Cardiac fibroblast (primary cell): ENCODE measurements at places on chromosomes 6 and 20.

GRCh38 chr20:5056801-5057599 lies 55.7 kb upstream of the SLC23A2 start:
- DNase-seq = peak; percentile 36

GRCh38 chr6:148720406-148720805 lies 26.4 kb upstream of the UST start:
- peak; percentile 59 for DNase-seq

- DNase-seq = peak; percentile 79
Measured at GRCh38 chr20:25669826-25670422, 26.7 kb downstream of the ZNF337 start.

DNA sequence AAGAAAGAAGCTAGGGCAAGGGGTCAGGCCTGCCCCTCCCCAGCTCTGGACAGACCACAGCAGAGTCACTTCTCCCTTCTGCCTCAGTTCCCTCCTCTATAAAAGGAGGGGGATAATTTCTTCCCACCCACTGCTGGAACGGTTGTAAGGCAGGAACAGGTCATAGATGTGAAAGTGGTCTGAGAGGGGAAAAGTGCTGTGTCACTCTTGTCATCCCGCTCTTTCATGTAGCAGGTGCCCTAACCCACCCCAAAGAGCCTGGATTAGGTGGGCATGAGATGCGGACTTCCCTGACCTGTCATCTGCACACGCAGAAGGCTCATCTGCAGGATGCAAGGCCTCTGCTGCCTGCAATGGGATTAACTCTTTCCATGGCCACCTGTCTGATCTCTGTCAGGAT lies 218.2 kb upstream of the LRFN2 start:
- no peak for DNase-seq

- DNase-seq = no peak
Measured at GRCh38 chr6:148857798-148858390, 111.1 kb downstream of the UST start.

GRCh38 chr20:62507323-62507722 lies 31.5 kb upstream of the GATA5 start:
- no peak for DNase-seq

DNA sequence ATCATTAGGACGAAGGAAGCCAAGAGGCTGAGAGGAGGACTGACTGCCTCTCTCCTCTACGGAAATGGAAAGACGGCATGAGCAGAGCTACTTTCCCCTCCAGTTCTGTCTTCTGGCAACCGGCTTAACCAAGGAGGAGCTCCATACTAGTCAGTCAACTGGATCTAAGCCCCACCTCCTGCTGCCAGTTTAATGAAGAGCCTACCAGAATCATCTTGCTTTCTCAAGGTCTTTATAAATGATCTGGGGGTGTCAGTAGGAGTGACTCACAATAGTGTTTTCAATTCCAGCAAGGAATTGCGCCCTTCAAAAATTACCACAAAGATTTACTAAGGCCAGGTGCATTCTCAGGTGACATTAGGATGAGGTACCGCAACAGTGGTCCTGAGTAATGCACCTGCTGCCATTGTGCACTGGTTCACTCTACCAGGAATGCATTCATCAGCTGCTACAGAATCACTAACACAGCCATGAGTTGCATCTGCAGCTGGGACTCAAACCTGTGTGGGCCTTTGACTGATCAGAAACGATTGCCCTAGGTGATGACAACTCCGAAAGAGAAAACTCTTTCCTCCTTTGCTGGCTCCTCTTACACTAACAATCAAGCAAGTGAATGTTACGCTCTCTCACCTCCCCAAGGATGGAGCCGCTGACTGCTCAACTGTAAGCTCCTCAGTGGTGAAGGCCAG lies 2.8 kb downstream of the UQCC2 start:
- no peak for DNase-seq

GRCh38 chr6:84052204-84052882 lies 18.8 kb downstream of the MRAP2 start:
- peak; percentile 43 for DNase-seq

- peak; percentile 20 for DNase-seq
Measured at GRCh38 chr6:79718509-79719247, 87.5 kb downstream of the SH3BGRL2 start.

- no peak for DNase-seq
Measured at GRCh38 chr6:35647400-35647799, 41.3 kb downstream of the FKBP5 start.

DNA sequence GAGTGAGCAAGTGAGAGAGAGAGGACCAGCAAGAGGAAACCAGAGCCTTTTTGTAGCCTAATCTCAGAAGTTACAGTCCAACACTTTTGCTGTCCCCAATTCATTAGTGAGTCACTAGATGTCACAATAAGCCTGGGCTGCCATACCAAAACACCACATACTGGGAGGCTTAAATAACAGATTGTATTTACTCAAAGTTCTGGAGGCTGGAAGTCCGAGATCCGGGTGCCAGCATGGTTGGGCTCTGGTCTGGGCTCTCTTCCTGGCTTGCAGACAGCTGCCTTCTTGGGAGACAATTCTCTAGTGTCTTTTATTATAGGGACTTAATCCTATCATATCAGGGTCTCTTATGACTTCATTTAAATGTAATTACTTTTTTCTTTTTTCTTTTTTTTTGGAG lies 50.7 kb upstream of the FERMT1 start:
- DNase-seq = no peak

- no peak for DNase-seq
Measured at GRCh38 chr20:46771195-46771588, 61.7 kb downstream of the SLC2A10 start.

- DNase-seq = no peak
Measured at GRCh38 chr6:90000864-90001731, 106.8 kb downstream of the GJA10 start.

DNA sequence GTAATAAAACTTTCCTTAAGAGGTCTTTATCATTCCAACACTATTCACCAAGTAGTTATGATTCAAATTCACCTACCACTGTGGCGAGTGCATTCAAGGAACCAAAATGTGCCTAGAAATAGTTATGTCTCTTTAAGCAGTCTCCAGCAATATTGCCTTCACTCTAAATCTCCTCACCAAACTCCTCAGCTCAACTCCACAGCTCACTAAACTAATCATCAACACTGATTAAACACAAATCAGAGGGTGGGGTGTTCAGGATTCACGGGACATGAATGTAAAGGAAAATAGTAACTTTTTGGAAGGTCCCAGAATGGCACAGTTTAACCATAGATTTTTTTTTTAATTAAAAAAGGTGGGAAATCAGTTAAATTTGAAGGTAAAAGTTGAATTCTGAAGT lies 70.5 kb upstream of the THEMIS start:
- DNase-seq = no peak

GRCh38 chr6:99093456-99094190 lies 145.9 kb upstream of the FBXL4 start:
- no peak for DNase-seq

DNA sequence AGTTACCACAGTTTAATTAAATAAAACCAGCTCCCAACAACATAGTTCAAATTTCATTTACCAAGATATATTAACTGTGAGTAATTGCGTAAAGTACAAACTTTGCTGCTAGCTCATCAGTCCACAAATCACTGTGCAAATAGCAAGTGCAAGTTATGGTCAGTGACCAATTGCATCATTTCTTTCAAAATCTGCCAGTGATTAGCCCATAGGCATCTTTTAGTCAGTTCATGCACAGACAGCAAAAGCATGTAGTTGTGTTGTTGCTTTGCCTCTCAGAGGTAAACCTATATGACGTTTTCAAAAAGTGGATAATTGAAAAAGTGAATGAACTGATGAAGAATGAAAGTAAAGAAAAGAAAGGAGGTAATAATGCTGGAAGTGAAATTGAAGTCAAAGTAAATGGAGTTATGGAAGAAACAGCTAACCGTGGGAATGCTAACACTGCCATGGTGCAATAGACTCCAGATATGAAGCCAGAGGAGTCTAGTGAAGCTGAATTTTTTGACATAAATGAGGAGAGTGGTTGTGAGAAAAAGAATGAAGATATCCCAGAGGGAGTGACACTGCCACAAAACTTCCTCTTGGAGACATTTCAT lies 36.5 kb downstream of the ENPP1 start:
- DNase-seq = peak; percentile 49

DNA sequence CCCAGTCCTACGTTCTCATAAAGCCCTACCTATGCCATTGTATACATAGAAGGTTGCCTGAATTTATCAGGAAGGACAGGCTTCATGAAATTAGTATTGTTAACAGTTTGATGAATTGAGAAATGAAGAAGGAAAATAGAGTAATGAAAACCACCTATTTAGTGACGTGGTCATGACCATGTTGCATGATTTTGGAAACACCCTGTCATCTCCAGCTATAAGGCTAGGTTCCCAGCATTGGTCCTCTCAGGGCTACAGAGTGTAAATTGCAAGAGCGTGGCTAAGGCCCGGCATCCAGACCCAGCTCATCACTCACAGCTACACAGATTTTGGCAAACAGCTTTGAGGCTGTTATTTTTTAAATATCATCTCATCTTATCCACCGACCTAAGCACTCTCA lies 203.6 kb downstream of the MEI4 start:
- DNase-seq = no peak

DNA sequence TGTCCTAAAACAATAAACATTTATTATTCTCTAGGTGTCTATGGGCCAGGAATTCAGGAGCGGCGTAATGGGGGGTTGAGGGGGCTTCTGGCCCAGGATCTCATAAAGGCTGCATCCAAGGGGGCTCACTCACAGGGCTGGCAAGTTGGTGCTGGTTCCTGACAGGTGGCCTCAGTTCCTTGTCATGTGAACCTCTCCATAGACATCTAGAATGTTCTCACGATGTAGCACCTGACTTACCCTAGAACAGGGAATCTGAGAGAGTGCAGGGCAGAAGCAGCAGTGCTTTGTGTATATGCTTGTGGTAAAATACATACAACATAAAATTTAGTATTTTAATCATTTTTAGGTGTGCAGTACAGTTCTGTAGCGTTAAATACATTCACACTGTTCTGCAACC lies 57.1 kb downstream of the PHF20 start:
- no peak for DNase-seq

DNA sequence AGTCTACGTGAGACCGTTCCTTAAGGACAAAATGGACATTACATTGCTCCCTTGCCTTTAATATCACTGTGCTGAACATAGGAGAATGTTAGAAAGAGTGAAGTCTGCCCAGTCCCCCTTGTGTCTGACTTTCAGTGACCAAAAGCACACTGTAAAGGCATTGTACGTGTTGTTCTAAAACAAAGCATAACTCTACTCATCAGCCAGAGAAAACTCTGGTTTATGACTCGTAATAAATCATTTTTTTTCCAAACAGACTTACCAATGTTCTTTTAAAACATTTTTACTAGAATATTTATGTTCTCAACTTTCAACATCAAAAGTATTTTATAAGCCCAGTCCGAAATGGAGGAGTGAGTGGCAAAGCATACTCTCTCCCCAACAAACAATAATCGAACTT lies 262.5 kb downstream of the GJA1 start:
- DNase-seq = no peak

GRCh38 chr6:25991785-25992412 lies 29.3 kb downstream of the TRIM38 start:
- peak; percentile 63 for DNase-seq

GRCh38 chr6:121810158-121811032 lies 374.9 kb downstream of the GJA1 start:
- DNase-seq = no peak

GRCh38 chr6:35152067-35152707 lies 11.0 kb upstream of the TCP11 start:
- DNase-seq = peak; percentile 45

DNA sequence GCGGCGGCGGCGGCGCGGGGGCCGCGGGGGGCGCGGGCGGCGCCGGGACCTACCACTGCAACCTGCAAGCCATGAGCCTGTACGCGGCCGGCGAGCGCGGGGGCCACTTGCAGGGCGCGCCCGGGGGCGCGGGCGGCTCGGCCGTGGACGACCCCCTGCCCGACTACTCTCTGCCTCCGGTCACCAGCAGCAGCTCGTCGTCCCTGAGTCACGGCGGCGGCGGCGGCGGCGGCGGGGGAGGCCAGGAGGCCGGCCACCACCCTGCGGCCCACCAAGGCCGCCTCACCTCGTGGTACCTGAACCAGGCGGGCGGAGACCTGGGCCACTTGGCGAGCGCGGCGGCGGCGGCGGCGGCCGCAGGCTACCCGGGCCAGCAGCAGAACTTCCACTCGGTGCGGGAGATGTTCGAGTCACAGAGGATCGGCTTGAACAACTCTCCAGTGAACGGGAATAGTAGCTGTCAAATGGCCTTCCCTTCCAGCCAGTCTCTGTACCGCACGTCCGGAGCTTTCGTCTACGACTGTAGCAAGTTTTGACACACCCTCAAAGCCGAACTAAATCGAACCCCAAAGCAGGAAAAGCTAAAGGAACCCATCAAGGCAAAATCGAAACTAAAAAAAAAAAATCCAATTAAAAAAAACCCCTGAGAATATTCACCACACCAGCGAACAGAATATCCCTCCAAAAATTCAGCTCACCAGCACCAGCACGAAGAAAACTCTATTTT lies 2.0 kb downstream of the FOXC1 start:
- DNase-seq = no peak

DNA sequence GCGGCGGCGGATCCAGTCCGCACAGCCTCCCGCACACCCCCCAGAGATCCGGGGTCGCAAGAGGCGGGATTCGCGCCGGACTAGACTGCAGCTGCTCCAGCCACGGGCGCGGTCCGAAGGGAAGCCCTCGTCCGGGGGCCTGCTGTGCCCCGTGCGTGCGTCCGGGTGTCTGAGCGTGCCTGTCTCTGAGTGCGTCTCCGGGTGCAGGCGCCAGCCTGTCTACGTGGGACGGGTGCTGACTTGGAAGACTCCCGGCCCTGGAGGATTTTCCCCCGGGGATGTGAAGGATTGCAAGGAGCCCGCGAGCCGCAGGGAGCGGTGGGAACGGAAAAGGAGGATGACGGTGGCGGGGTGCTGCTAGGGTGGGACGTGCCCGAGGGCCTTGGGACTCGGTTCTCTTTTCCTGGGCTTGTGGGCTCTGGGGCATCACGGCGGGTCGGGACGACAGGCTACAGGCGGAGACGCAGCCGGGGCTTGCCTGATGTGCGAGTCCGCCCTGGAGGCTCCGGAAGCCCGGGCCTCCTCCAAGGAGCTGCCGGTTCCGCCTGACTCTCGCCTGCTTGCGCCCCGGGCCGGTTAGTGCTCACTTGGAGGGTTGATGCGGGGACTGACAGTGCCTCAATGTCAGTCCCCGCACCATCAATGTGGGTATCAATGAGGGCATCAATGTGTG lies 5.7 kb downstream of the MAFB start:
- peak; percentile 53 for DNase-seq

DNA sequence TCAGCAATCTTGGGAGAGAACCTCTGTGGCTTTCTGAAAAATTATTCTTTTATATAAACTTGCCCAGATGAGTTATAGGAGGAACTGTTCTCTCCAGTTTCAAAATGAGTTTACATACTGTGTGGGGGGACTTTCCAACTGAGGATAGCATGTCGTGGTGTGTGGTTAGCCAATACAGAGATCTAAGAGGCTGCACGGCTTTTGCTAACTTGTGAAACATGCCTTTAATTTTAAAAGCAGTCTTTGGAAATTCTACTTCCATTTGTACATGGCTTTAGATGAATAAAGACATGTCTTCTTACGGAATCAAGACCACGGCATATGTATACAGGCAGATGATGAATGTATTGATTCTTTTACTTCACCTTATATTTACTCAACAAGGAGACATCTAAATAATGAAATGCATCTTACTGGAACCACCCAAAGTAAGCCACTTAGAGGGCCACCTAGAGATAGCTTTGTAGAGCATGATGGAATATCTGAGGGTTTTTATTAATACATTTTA lies 39.8 kb downstream of the HIVEP1 start:
- no peak for DNase-seq
